Activated CD4-positive, alpha-beta T cell treated with anti-CD3 and anti-CD28 coated beads for 48 hours (primary cell): ENCODE measurements at places on chromosomes 3 and 15.

- DNase-seq: peak; percentile 84
Measured at GRCh38 chr3:170358042-170359010, 811 bp downstream of the SKIL start.

DNA sequence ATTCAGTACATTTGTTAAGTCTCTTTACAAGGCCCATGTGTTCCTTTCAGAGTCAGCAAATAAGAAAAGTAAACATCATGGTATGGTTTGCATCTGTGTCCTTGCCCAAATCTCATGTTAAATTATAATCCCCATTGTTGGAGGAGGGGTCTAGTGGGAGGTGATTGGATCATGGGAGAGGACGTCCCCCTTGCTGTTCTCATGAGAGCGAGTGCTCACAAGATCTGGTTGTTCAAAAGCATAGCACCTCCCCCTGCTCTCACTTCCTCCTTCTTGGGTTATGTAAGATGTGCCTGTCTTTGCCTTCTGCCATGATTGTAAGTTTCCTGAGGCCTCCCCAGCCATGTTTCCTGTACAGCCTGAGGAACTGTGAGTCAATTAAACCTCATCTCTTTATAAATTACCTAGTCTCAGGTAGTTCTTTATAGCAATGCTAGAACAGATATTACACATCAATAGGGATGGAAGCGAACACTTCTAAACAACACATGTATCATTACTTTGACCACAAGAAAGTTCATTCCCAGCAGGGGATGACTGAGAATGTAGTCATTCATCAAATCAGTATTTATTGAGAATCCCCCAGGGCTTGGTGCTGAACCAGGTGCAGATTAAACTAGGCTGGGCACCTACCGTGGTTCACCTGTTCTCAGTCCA, 4.1 kb downstream of the EFCAB12 start:
- no peak for DNase-seq

DNA sequence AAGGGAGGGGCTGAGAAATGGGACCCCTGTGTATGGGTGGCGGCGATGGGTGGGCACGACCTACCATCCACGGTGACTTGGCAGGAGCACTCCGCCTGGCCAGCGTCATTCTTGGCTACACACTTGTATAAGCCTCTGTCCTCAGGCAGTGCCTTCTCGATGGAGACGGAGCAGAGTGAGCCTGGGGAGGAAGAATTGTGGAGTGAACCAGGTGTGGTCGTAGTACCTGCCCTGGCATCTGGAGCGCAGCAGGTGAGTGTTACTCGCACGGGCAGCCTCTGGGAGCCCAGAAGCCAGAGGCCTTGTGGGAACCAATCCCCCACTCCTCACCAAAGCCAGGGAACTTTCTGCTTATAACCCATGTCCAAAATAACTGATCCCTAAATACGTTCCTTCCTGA, 107.8 kb upstream of the HACD2 start:
- no peak for DNase-seq

DNA sequence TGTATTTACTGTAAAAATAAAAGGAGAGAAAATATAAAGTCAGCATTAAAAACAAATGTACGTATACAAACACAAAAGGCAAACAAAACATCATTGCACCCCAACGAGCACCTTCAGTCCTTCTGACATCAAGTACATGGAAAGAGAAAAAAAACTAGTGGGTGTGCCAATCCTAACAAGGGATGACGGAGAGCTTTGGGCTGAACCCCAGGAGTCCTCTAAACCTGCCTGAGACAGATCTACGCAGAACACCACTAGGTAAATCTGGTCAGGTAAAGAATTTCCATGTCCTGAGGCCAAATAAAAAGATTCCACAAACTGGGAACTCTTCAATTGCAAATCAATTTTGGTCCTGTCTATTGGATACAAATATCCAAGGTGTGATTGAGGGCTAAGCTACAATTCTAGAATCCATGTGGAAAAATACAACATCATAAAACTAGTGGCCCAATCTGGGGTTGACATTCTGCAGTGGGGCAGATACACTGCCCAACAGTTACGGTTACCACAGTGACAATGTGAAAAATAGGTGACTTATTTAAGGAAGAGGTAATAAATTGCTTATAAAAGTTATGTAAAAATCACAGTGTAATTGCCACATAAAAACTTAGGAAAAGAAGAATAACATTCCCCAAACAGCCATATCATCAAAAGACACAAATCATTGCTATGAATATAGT, 14.2 kb downstream of the IFT80 start:
- no peak for DNase-seq

DNA sequence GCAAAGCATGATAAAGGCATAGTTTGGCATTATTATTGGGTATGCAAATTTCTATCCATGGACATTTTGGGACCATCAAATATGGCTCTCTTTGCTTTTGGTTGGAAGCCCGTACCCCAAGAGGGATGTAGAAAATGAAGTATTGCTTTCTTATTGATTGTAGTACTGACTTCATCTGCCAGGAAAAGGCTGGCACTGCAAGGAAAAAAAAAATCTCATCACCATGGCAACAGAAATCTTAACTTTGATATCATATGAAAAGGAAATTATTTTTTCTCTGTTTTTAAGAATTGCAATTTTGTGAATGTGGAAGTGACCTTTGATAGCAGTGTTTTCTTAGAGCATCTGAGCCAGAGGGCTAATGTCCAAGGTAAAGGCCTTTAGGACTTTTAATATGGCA, 151.7 kb downstream of the TMEM108 start:
- no peak for DNase-seq

DNA sequence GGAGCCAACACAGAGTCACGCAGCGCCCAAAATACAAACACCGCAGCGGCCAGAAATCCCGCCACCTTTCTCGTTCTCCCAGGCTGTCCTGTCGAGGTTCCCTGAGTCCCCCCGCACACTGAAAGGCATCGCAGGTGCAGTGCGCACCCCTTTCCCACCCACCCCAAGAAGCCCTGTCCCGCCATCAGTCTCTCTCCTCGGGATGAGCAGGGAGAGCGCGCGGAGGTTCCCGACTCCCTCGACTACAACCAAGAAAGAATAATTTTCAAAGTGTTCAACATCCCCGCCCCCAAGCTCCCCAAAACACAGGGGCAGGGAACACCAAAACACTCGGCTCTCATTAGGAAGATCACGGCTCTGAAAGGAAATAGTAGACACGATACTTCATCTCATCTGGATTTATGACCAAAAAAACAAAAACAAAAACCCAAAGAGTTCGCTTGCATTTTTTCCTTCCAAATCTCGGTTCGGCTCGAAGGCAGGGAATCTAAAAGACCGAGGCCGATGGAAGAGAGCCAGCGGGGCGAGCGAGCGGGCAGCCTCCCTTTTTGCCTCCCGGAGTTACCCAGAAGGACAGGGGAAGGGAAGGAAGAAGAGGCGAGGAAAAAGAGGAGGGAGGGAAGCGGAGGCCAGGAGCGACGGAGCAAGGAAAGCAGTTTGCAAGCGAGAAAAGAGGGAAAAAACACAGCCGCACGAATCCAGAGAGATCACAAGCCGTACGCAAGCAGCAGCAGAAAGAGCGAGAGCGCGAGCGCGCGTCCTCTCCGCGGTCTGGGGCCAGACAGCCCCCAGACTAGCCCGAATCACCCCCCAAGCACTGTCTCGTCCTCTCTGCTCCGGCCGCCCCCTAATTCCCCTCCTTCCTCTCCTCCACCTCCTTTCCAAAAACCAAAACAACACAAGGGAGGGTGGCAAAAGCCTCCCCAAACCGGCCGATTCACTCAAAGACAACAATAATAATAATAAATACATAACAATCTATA, 808 bp downstream of the BCL6 start:
- peak; percentile 66 for DNase-seq

- no peak for DNase-seq
Measured at GRCh38 chr15:85178308-85178707, 196.7 kb downstream of the PDE8A start.

GRCh38 chr15:46301291-46301690, 666.5 kb downstream of the SQOR start:
- DNase-seq: no peak

GRCh38 chr15:89129123-89129815, 41.0 kb downstream of the ABHD2 start:
- peak; percentile 68 for DNase-seq

DNA sequence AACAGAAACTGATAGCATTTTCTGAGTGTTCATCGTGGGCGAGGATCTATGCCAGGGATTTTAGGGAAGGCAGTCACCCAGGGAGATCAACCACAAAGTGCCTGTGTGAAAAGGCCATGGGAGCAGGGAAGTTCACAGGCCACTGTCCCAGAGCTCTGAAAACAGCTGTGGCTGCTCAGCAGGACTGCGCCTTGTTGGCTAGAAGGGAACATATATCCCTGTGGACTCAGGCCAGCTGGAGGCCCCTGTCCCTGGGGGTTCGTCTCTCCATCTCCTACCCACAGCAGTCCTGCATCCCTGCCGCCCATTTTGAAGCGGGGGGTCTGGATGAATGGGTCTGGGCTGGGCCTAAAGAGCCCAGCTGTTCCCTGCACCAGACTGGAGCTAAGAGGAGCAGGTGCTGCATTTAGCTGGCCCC, 27.8 kb downstream of the PPCDC start:
- DNase-seq: no peak

- DNase-seq: no peak
Measured at GRCh38 chr3:123076112-123076495, 9.3 kb downstream of the PDIA5 start.

GRCh38 chr3:132549890-132550578, 47.0 kb upstream of the ACKR4 start:
- DNase-seq: peak; percentile 15

DNA sequence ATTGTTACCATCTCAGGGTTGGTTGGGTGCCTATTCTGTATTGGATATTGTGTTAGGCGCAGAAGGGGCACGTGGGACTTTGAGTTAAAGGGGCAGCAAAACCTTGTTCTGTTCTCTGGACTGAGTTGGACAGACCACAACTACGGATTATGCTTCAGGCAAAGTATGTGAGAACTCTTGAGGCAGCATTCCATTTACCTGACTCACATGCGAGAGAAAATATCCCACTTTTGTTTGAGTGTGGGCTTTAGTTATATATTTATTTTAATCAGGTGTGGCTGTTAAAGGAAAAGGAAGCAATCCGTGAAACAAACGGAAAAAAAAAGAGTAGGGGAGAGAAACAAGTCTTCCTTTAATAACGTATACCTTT, 627 bp upstream of the PLS1 start:
- DNase-seq: no peak

GRCh38 chr3:5699313-5699712, 511.8 kb downstream of the EDEM1 start:
- DNase-seq: no peak

DNA sequence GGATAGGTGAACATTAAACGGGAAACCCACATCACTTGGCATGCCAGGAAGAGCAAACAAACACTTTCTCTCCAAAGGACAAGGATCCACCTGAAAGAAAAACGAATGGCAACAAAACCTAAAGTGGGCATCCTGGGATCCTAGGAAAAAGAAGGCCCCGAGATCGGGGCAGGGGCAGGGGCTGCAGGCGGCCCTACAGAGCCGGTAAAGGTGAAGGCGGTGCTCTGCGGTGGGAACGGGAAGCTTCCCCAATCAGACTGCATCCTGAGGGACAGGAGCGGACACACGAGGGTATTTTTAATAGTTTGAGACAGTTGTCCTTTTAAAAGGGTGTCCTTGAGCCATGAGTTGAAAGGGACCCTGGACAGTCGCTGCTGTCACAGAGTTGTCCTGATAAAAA, 24.9 kb upstream of the GABRA5 start:
- no peak for DNase-seq

GRCh38 chr3:73094951-73095350, 33.5 kb downstream of the EBLN2 start:
- no peak for DNase-seq

- DNase-seq: no peak
Measured at GRCh38 chr3:178436773-178437172, 99.5 kb upstream of the KCNMB2 start.

DNA sequence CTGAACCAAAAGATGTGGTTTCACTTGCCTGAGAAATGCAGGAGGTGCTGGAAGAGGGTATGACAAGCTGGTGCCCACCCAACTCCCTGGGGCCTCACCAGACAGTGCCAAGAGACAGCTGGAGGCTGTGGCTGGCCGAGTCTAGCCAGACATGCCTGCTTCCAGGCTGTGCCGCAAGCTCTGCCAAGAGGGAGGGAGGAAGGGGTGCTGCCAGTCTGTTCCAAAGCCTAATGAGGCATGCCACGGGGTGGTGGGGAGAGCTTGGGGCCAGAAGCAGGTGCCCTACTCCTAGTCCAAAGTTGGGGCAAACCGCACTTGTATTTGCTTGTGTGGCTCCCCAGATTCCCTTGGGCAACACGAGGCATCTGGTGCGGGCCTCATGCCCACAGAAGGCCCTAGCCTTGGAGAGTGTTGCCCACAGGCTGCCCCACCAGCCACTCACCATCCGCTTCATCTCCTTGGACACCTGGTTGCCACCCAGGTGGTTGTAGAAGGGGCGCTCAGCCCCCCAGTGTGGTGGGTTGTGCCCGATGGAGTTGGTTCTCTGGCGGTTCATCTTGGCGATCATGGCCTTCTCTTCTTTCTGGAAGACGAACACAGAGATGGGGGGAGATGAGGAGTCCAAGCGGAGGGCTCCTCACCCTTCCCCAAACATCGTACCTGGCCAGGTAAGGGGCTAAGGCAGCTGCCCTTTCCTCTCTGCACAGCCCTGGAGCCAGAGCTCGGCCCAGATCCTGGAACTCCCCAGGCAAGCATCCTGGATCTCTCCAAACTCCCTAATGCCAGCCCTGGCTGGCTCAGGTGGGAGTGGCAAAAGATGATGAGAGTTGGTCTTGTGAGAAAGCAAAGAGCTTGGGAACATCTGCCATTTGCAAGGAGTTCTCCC, 123.4 kb downstream of the SEC22A start:
- DNase-seq: no peak

GRCh38 chr3:25555695-25556437, 108.8 kb downstream of the TOP2B start:
- no peak for DNase-seq

DNA sequence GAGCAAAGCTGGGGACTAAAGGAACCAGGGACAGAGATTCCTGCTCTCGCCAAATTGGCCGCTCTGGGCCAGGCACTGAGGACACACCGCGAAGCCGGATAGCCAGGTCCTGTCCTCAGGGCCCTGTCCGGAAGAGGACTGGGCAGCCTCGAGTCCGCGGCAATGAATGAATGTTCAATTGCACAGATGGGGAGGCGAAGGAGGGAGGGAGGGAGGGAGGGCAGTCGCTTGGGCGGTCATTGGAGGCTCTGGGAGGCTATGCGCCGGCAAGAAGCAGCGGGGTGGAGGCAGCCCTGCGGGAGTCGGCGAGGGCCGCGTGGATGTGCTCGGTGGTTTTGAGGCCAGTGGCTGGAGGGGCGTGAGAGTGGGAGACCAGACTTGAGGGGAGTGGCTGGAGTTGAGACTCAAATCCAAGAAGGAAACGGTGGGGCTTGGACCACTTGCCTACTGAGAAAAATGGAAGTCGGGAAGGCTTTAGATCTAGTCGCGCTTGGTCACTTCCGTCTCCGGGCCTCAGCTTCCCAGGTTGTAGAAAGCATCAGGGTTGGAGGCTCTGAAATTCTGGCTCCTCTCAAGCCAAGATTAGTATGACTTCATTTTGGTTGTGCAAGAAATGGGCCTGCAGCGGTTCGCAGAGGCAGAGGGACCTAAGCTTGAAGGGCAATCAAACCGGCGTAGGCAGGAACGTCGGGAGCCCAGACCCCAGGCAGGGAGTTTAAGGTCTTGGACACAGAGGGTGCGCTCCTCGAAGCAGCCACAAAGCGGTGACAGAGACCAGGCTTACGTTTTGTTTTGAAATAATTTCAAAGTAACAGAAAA, 21.1 kb upstream of the PLXND1 start:
- peak; percentile 77 for DNase-seq
